ENCODE measurements at places on chromosomes 1 and 21.
A peak's percentile ranks its signal among the peaks of the same experiment; 100 is the strongest.

DNA sequence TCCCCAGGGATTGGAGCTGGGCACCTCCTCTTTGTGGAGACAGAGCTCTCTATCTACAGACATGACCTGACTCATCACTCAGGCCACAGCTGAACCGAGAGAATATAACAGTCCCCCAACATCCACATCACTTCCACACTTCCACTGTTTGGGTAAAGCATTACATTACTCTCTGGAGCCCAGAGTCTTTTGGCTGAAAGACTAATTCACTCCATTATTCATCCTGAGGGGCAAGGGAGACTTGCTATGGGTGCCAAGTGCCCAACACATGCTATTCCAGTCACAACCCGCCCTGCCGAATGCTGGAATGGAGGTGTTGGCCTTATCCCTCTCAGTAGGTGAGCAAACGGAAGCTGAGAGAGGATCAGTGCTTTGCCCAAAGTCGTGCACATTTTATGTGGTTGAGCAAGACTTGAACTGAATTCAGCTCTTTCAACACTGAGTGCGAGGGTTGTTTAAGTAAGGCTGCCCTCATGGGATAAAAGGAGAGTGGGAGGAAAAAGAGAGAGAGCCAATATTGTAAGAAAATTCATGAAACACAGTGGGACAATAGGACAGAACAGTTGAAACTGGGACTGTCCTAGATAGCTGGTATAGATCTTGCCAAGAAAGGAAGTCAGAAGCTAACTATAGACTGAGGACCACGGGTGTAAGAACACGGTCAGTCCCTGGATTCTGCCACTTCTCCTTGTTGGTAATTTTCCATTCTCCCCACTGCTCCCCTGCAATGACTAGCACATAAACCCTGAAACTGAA, 13.5 kb upstream of the CHI3L1 start:
- DNase-seq = no peak

DNA sequence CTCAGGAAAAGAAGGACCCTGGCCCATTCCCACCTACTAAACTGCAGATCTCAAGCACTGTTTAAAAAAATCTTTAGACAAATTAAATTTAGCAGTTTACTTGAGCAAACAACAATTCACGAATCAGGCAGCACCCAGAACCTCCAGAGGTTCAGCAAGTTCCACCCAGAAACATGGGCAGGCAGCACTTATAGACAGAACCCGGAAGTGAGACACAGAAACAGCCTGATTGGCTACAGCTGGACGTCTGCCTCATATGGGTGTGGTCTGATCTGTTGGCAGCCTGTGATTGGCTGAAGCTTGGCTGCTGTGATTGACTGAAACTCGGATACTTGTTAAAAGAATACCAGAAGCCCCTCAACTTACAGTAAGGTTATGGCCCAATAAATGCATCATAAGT, 34.7 kb upstream of the COL6A2 start:
- DNase-seq = no peak

DNA sequence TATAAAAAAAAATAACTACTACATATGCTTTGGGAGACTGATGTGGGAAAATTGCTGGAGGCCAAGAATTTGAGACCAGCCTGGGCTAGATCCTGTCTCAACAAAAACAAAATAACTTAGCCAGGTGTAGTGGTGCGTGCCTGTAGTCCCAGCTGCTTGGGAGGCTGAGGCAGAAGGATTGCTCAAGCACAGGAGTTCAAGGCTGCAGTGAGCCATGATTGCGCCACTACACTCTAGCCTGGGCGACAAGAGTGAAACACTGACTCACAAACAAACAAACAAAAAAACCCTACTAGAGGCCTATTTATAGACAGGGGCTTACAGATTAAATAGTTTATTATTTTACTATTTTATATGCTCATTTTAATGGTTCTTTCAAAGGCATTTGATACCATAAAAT, 80.0 kb downstream of the LHX4 start:
- no peak for DNase-seq

- no peak for DNase-seq
These were observed 6.8 kb upstream of the KCNN3 start for GRCh38 chr1:154876842-154877369.

DNA sequence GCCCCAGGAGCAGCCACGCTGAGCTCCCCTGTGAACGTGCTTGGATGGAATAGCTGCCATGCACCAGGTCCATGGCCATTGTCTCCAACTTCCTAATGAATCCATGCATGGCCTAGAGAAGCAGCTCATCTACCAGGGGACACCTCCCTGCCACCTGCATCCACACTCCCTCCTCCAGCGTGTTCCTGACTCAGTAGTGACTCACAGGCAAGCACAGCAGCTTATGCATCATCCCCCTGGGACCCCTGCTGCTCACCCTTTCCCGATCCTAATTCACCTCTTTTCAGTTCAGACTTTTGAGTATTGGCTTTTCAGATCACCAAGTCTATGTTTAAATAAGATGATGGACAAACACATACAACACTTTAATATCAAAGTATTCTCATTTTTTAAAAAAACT, 39.9 kb upstream of the TADA1 start:
- DNase-seq = no peak

DNA sequence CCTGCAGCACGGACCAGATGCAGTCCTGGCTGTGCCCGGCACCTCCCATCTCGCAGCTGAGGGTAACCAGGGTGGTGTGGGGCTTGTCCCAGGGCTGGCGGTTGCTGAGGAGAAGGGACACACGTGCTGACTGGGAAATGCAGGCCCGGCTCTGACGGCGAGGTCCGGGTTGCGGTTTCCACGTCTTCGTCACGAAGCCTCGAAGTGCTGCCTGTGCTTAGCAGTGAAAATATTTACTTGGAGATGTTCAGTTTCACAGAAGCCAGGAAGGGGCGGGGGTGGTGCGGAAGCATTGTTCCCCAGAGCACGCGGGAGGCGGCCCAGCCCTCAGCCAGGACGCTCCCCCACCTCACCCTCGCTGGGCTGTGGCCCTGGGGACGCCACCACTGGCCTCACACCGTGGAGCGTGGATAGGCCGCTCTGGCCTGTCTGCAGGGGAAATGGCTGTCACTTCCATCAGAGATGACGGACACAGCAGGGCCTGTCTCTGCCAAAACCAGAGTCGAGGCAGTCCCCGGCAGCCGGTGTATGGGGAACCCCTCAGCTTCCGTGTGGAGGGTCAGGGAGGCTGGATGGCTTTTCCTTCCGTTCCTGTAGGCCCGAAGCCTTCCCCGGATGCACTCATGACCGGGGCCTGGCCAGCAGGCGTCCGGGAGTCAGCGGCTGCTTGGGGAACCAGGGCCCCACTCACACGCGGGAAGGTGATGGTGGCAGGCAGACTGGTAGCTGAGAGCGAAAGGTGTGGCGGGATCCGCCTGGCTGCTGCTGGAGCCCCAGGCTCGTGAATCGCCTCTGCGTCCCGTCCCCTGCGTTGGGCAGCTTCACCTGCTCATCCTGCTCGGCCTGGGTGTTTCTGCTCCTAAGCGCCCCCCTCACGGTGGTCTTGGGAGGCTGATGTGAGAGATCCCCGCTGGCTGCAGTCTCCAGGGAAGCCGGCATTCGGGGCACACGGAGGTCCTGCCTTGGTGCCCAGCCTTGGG, 14.7 kb upstream of the POFUT2 start:
- DNase-seq = no peak

GRCh38 chr21:34950980-34951379, 98.1 kb downstream of the RUNX1 start:
- DNase-seq = no peak

- no peak for DNase-seq
These were observed 20.3 kb downstream of the ZBTB17 start for GRCh38 chr1:15955552-15955951.

- DNase-seq = no peak
These were observed 3.1 kb downstream of the USP48 start for GRCh38 chr1:21779613-21780521.

DNA sequence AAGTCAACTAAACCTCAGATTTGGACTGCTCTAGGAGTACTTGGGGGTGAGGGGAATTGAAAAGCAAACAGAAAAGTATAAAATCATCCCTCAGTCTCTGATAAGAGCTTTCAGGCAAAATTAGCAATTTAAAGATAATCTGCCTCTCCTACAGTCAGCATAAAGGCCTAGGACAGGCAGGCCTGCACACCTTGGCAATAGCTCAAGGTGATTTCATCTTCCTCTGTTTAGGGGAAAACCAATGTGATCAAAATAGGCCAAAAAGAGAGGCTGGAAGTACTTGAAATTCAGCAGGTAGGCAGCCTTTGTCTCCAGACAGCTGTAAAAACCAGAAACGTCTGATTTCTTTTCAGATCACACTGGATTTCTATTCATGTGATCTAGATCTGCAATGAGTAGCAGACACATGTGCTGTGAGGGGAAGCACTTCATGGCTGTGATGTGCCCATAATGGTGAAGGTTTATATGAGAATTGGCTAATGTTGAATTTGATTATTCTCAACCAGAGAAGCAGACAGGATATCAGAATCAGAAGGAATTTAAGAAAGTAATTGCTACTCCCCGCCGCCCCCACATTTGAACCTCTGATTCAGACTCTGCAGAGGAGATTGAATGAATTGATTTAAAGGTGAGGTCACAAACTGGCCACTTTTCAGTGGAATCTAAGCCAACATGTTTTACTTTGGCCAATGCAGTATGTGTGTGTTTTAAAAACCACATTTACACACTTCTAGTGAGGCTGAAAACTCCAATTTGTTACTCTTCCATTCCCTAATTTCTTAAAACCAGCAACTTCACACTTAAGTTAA, 45.8 kb upstream of the DNASE2B start:
- no peak for DNase-seq

GRCh38 chr21:33427051-33427450, 23.8 kb downstream of the IFNGR2 start:
- peak; percentile 86 for DNase-seq

Data from thyroid gland (tissue), 4 donors.